ENCODE measurements at places on chromosomes 4 and X.

GRCh38 chrX:24392709-24393108 is 32.3 kb downstream of the SUPT20HL1 start:
- no peak for DNase-seq

DNA sequence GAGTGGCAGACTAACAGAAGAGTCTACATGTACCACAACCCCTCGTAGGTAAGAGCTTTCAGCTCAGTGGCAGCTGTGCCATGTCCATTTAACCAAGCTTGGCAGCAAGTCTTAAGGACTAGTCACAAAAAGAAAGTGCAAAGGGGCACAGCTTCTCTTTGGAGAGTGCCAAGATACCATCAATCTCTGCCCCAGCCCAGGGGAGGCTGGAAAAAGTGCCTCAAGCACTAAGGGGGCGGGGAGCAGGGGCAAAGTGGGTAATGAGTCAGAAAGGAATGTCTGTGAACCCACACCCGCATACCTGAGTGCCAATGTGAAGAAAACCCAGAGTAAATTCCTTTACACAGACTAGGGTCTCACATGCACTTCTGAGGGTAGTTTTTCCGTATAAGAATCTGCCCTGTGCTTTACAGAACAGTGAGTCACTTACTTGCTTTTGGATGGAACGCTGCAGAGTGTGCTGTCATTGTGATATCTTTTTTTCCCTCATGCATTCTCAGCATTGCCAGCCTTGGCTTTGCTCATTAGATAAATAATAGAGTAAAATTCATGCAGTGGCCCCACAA is 219.8 kb downstream of the ZNF674 start:
- DNase-seq: peak; percentile 73

DNA sequence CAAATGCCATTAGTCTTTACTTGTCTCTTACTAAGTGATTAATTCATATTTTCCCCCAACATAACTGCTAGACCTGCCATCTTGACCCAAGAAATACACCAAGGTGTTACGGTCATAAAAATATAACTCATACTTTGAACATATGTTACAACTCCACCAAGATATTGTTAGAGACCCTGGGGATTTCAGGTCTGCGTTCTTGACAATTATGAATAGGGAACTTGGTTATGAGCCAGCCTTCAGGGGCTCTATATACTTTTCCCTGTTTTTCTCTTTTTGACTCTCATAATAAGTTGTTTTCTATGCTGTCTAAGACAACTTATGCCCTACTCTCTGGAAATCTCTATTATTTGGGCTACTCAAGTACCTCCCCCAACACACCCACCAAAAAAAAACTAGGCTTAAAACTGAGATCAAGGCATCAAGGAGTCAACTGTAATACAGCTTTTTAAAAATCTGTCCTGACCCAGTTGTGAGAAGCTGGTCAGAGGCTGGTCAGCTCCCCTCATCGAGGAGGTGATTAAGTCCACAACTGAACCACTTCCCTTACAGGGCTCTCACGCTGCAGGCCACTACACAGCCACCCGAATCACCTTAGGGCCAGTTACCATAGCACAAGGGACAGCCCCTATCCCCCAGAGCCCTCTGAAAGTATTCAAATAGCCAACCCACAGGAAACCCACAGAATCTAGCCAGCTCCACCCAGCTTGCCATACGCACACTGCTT is 10.5 kb upstream of the TLR3 start:
- DNase-seq: no peak

DNA sequence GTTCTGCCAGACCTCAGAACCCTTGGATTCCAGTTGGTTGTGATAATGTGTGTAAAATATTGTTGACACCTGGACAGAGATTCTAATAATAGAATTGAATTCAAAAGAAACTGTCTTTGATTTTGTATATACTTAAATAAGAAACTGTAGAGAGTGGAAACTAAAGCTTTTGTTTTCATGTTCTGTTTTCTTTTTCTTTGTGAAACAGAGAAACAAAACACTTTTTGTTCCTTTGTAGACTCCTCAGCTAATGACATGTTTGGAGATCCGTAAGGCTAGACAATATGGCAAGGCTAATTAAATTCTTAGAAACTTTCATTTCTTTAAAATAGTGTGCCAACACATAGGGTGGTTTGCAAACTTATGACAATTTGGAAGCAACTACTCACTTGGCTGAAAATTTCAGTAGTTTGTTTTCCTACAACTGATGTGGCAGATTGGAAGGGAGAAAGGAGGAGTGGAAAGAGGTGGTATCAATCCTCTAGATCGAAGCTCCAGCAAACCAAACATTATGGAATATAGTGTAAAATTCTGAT is 90.9 kb upstream of the FAT1 start:
- no peak for DNase-seq

DNA sequence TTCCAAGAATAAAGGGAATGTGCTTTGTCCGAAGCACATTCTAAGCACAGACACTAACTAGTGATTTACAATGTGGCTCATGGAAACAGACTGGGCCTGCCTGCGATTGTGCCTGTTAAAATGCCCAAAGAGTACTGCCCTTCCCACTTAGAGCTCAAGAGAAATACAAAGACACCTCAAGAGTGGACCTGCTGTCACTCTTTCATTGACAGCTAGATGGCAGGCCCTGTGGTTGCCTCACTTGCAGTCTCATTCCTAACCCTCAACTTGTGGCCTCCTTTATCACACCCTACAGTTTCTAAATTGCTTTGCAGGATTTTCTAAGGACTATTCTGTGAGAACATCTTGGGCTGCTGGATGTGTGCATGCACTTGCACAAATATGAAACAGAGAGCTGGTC is 331.0 kb upstream of the EMCN start:
- no peak for DNase-seq

- no peak for DNase-seq
Measured at GRCh38 chrX:50475208-50475607, 4.6 kb upstream of the DGKK start.

DNA sequence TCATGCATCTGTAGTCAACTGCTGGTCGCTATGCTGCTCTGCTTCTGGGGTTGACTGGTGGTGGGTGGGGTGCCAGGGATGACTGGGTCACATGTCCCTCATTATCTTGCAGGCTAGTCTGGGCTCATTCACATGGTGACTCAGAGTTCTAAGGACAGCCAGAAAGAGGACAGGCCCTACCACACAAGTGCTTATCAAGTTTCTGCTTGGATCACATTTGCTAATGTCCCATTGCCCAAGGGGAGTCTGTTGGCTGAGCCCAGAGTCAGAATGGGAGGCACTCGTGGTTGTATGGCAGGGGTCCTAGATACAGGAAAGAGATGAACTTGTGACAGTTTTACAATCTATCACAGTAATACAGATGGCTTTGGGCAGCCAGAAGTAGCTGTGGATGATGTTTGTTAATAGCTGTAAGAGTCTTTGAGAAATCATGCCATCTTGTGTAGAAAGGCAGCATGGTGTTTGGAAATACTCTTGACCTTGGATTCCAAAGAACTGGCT is 221.3 kb downstream of the GPAT3 start:
- DNase-seq: no peak

DNA sequence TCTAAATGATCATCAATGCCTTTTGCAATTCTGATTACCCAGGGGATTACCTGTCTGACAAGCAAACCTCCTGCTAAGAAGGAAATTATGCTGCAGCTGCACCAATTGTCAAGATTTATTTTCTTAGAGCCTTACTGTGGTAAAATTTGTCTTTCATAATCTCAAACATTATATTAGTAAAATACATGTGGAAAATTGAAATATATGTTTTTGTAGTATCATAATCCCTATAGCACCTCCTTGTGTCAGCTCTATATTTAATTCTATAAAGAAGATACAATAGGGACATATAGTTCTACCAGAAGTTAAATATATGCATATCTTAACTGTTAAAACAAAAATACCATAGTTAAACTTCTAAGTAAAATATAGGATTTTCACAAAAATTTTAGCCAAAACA is 655.6 kb upstream of the PCDH10 start:
- no peak for DNase-seq

GRCh38 chr4:87978681-87979080 is 3.2 kb downstream of the SPP1 start:
- peak; percentile 33 for DNase-seq

GRCh38 chrX:13283950-13284546 is 35.8 kb downstream of the ATXN3L start:
- DNase-seq: peak; percentile 88

DNA sequence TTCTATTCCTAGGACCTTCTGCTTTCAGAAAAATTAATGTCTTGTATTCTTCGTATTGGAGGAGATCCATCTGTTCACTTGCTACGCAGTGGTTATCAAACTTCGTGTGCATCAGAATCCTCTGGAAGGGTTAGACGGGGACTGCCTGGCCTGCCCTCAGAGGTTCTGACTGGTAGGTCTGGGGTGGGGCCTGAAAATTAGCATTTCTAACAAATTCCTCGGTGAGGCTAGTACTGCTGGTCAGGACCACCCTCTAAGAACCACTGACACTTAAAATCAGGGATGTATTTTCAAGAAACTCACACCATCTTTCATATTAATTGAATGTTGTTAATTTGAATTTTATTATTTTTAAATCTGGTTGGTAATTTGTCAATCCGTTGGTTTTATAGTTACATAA is 63.0 kb downstream of the MAPK10 start:
- no peak for DNase-seq

- DNase-seq: no peak
Measured at GRCh38 chrX:125769628-125770027, 396.5 kb downstream of the DCAF12L2 start.

GRCh38 chr4:127780598-127780997 is 1.5 kb upstream of the HSPA4L start:
- DNase-seq: no peak

Data from fibroblast of skin of right quadriceps (primary cell).